Activated T-cell treated with anti-CD3 and anti-CD28 coated beads, Interleukin-2, amount 50 U/mL, for 72 hours (primary cell): ENCODE measurements at places on chromosomes 4 and X. TPM values are rescaled to one million over a fixed set of nuclear protein-coding genes. Genes with fewer than 3 reads are reported as not detected.
A peak's percentile ranks its signal among the peaks of the same experiment; 100 is the strongest.

GRCh38 chr4:169295822-169296221 lies 25.1 kb upstream of the SH3RF1 start:
- H3K36me3 ChIP-seq: no peaks in the 10 kb centered on the region
- no peak for DNase-seq
- no peaks in the 10 kb centered on the region for H3K4me1 ChIP-seq
- H3K27me3 ChIP-seq: peaks cover 29% of the 10 kb centered on the region

GRCh38 chr4:133379681-133380438 lies 230.8 kb downstream of the PCDH10 start:
- DNase-seq: no peak
- no peaks in the 10 kb centered on the region for H3K36me3 ChIP-seq
- H3K4me3 ChIP-seq: no peak overlapping the region
- H3K27ac ChIP-seq: no peak overlapping the region
- no peaks in the 10 kb centered on the region for H3K27me3 ChIP-seq

- H3K4me1 ChIP-seq: peaks cover 92% of the 10 kb centered on the region
- H3K27ac ChIP-seq: peak overlapping the region; percentile 76
- peaks cover 3% of the 10 kb centered on the region for H3K36me3 ChIP-seq
- DNase-seq: no peak
- no peaks in the 10 kb centered on the region for H3K27me3 ChIP-seq
Observed at GRCh38 chr4:87017580-87018342, 83.0 kb downstream of the AFF1 start.

The XAGE1B gene
- not detected for total RNA-seq

DNA sequence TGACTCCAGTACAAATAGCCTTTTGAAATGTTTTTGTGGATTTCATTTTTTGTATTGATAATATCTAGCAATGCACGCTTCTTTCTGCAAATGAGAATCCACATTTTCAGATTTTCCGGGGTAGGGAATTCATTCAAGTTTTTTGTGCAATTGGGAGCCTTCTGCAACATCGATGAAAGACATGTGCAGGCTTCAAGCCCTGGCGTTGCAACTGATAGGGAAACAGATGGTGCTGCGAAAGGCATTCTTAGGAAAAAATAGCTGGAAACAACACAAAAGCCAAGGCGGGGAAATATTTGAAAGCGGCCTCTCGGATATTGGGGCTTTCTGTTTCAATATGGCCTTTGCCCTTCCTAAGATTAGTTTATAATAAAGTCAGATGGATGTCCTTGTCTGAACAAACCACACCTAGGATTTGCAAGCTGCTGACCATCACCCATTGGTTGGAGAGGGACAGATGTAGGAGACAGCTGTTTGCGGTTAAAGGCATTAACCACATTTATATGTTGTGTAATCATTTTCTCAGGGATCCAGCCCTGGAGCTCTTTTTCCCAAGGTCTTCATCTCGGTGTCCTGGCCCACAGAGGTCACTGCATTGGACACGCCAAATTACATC lies 136.5 kb downstream of the PRKX start:
- no peak overlapping the region for H3K27ac ChIP-seq
- no peak overlapping the region for H3K4me3 ChIP-seq
- peaks cover 7% of the 10 kb centered on the region for H3K27me3 ChIP-seq
- DNase-seq: no peak
- H3K36me3 ChIP-seq: no peaks in the 10 kb centered on the region

- no peaks in the 10 kb centered on the region for H3K4me1 ChIP-seq
- no peak for DNase-seq
- H3K27ac ChIP-seq: no peak overlapping the region
- H3K4me3 ChIP-seq: no peak overlapping the region
- no peaks in the 10 kb centered on the region for H3K36me3 ChIP-seq
Observed at GRCh38 chr4:72076562-72076961, 44.8 kb downstream of the NPFFR2 start.

DNA sequence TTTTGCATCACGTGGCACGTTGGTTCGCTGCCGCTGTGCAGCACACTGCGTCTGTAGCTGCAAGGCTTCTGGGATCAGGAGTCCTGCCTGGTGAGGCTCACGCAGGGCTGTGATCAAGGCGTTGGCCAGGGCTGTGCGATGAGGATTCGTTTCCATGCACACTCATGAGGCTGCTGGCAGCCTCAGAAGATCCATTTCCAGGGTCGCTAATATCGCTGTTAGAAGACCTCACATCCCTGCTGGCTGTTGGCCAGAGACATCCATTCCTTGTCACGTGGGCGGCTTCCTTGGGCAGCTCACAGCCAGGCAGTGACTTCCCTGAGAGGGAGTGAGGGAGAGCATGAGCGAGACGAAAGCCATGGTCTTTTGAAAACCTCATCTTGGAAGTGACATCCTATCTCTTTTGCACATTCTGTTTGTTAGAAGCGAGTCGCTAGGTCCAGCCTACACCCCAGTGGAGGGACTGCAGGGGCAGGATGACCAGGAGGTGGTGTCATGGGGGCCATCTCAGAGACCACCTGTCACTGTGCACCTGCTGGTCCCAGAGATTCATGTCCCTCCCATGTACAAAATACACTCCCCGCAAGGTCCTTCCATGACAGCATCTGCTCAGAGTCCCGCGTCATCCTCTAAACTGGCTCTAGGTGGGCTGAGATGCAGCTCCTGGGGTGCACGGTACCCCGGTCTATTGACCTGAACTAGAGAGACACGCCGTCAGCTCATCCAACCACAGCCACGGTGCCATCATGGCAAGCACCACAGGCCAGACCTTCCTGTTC lies 12.2 kb downstream of the RGS12 start:
- H3K4me1 ChIP-seq: peaks cover 57% of the 10 kb centered on the region
- peak overlapping the region; percentile 30 for H3K27ac ChIP-seq
- H3K36me3 ChIP-seq: no peaks in the 10 kb centered on the region
- H3K27me3 ChIP-seq: no peaks in the 10 kb centered on the region
- DNase-seq: no peak

DNA sequence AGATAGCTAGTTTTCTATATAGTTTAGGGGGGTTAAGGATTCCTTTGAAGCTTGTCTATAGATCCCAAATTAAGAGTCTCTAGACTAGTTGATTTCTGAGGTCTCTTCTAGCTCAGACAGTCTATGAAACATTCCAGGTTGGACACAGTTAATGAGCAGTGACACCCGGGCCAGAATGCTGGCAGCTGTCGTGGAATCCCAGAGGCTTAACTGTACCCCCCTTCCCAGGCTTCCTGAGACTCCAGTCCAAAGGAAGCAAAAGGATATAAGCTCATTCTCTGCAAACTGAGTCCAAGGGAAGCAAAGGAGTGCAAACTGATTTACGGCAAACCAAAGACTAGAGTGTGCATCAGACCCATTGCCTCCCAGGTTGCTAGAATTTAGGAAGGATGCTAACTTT lies 62.9 kb downstream of the DCX start:
- H3K4me3 ChIP-seq: no peak overlapping the region
- no peaks in the 10 kb centered on the region for H3K36me3 ChIP-seq
- H3K27me3 ChIP-seq: peaks cover 32% of the 10 kb centered on the region
- no peak overlapping the region for H3K27ac ChIP-seq
- H3K4me1 ChIP-seq: no peaks in the 10 kb centered on the region
- DNase-seq: no peak

The NR3C2 gene
- total RNA-seq: 8.0 TPM
